ENCODE measurements at places on chromosomes 7 and 10.
A peak's percentile ranks its signal among the peaks of the same experiment; 100 is the strongest.

DNA sequence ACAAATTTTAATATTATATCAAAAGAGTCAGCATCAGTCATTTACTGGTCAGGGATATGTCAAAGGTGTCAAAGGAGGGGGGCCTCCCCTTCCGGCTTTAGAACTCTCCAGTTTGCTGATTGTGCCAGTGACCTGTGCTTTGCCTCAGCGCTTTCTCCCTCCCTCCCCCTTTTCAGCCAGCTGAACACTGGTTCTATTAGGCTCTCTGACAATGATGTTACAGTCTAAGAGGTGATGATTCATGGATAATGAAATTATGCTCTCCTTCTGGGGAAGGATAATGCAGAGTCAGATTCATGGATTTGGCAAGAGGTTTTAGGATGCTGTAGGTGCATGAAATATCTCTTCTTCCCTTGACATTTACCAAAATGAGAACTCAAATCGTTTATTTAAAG, 6.1 kb downstream of the LRRTM3 start:
- no peak for DNase-seq

DNA sequence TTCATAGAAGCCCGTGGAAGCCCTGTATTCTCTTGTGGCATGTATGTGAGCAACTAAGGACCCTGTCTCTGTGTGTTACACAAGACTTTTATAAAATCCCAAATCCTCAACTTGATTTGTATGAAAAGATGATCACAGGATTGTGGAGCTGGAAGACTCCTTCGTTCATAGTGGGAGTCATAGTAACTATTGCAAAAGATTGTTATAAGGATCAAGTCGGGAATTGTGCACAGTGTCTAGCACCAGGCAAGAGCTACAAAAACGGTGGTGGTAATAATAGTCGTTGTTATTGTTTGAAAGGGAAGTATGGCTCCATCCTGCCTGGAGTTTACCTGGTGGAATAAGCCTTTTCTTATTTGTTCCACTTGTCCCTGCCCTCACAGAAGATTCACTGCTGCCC, 42.8 kb upstream of the MTURN start:
- DNase-seq = no peak

- DNase-seq = no peak
These were observed 80.8 kb downstream of the SEC23IP start for GRCh38 chr10:119973281-119973680.

DNA sequence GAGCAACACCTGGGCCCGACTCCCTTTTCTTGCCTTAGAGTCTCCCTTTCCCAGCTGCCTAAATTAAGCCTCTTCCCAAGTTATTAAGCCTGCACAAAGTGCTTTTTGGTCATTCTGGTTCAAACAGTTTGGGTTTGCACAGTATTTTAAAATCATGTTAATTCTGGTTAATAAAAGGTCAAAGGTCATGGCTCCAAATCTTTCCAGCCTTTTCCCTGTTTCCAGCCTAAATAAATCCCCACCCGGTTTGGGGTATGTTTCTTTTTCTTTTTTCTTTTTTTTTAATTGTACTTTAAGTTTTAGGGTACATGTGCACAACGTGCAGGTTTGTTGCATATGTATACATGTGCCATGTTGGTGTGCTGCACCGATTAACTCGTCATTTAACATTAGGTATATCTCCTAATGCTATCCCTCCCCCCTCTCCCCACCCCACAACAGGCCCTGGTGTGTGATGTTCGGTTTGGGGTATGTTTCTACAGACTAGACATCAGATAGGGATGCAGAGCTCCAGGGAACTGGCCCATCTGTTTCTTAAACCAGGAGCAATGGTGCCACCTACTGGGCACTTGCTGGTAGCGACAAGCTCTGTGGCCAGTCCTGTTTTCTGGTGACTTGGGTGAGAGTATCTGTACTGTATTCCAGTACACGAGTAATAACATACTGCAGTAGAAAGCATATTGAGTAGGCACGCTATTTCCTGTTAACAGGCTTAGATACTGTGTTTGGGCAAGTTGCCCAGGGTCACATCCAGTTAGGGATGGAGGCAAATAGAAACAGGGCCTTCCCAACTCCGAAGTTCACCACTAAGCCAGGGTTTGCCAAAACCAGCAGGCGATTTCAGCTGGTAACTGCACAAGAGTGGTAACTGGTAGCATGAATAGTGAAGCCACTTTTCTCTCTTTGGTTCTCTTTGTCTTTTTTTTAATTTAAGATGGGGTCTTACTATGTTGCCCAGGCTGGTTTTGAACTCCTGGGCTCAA, 60.6 kb upstream of the TRIM8 start:
- DNase-seq = peak; percentile 78

DNA sequence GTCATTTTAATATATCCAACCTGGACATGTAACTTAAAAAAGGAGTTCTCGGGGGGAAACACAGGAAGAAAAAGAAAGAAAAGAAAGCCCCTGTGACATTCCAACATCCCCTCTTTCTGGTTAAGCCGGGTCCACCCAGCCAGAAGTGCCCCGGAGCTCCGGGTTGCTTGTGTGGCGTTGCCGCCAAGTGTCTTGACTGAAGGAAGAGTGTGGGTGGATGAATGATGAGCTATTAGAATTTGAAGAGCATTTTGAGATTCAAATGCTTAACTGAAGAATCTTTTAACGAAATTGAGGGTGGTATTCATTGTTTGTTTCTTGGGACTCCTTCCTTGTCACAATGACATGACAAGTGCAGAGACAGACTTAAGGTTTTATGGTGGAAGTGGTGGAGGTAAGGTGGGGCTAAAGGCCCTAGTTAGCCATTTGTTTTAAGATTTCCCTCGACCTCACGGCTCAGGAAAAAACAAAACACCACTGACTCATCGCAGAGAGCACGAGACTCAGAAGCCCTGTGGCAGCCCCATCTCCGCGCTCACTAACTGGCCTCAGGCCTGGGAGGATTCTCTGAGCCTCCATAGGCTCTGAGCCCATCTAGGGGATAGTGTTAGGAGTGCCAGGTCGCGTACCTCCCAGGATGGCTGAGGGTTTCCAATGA, 1.8 kb upstream of the GLI3 start:
- no peak for DNase-seq

DNA sequence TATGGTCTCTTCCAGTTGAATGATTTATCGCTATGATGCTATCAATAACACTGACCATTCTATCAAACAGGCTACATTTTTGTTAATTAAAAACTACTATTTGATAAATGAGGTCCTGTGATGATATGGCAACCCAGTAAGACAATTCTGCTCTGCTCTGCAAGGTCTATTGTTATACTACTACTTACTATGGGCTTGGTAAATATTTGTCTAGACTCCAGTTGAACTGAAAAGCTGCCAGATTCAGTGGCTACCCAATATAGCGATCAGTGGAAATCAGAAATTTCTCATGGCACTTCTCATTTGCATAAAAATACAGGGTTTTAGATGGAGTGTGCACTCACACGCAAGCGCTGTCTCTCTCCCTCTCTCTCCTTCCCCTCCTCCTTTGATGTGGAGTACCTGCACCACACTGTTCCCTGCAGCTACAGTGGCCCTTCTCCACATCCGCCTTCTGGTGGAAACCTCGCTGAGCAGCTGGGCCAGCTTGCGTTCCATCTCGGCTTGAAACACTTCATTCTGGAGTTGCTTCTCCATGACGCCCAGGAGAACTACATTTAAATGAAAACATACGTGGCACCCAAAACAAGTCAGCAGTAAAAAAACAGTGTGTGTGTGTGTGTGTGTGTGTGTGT, 77.9 kb downstream of the KIAA1549 start:
- peak; percentile 56 for DNase-seq
